ENCODE measurements at places on chromosomes 5 and 9.

GRCh38 chr9:34493972-34494535, 28.7 kb downstream of the ENHO start:
- peak; percentile 48 for DNase-seq

- peak; percentile 58 for DNase-seq
These were observed 19.3 kb downstream of the SLC6A7 start for GRCh38 chr5:150209099-150209635.

DNA sequence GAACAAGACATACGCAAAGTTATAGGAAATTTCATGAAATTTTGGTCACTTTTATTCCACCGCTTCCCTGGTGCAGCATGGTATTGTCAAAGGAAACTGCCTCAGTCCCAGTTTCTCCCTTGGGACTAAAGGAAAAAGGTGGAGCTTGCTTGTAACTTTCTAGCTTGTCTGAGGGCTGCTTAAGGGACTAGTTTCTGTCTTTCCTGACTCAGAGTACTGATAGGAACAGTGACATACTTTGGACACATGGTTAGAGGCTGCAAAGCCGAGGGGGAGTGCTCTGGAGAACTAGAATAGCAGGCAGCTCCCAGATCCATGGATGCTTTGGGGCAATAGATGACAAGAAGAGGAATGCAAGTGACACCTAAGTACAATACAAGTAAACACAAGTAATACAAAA, 136.7 kb downstream of the CDC42SE2 start:
- no peak for DNase-seq

- no peak for DNase-seq
These were observed 59.1 kb downstream of the BOD1 start for GRCh38 chr5:173557123-173557903.

DNA sequence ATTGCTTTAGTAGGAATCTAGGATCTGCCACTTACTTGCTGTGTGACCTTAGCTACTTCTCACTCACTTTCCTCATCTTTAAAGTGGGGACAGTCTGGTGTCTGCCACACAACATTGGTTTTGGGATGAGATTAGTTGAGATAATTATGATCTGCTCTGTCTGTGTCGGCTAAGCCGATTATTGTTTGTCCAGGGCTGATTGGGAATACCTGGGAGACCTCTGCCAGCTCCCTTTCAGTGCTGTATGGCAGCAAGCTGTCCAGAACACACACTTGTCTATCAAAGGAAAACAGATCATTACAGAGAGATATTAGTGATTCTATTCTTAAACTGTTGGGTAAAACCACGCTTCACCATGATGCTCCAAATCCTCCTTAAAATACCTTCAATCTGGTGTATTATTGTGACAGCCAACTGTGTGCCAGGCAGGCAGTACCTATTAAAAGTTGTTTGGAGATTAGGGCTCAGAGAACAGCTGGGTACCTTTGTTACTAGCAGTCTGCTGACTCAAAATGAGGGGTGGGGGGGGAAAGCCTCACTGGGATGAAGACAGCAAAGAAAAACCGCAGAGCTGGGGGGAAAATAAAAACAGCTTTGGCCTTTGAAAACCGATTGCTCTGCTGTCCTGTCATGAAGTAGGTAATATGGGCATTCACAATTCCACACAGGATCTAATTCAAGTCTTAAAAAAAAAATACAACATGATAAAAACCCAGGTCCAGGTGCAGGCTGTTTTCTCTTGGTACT, 458.4 kb upstream of the C9orf72 start:
- DNase-seq: no peak

- no peak for DNase-seq
These were observed 19.6 kb downstream of the SIL1 start for GRCh38 chr5:139178589-139178917.

DNA sequence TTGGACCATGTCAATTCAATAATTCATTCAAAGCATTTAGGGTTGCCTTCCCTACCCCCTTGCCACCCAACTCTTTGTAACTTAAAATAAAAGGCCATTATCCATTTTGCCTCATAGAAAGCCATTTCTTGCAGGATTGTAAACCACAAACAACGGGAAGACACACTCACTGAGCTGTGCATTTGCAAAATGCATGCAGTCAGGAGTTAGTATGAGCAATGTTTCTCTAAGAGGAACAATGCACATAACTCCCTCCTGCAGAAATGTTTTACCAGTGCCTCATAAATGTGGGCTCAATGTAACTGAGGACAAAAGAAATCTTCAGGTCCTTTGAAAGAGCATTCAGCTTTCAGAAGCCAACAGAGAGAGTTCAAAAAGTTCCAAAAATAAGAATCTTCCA, 98.5 kb upstream of the ABCA1 start:
- DNase-seq: peak; percentile 11

DNA sequence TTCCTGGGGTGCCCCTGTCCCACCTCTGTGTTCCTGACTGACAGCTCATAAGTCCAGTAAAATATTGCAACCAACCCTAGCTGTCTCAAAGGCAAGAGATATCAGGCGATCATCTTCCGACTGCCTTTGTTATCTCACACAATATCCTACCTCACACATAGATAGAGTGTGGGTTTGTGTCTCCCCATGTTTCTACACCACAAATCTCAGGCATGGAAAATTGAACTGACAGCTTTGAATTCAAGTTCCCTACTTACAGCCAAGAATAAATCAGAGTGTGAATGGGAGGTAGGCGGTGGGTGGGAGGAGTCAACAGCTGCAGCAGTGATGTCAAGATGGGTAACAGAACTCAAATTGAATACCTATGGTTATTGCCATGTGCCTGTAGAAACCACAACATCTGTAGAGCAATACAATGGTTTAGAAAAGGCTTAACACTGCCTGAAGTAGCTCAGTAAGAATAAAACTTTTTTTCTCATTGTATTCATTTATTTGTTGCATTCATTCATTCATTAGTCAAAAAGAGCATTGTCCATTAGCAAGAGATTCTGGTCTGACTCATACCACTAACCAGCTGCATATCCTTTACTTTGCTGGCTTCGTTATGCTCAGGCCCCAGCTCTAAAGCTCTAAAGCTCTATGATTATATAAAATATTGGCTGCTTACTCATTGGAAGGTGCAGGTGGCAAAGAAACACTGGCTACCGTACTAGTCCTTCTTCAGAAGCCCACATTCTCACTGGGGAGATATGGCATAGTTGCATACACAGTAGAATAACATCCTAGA, 108.2 kb upstream of the DMAC1 start:
- DNase-seq: no peak

DNA sequence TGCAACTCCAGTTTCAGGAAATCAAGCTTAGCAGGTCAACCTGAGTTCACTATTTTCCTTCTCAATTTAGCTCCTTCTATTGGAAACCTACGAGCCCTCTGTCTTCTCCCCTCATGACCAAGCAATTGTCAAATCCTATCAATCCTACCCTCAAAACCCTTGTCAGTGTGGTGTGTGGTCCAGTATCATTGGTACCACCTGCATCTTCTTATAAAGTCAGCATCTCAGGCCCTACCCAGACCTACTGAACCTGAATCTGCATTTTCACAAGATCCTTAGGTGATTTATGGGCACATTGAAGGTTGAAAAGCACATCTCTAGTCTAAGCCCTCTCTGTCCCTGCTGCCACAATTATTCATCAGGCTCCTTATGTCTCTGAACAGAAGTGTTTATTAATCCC, 77.6 kb upstream of the NR4A3 start:
- no peak for DNase-seq

DNA sequence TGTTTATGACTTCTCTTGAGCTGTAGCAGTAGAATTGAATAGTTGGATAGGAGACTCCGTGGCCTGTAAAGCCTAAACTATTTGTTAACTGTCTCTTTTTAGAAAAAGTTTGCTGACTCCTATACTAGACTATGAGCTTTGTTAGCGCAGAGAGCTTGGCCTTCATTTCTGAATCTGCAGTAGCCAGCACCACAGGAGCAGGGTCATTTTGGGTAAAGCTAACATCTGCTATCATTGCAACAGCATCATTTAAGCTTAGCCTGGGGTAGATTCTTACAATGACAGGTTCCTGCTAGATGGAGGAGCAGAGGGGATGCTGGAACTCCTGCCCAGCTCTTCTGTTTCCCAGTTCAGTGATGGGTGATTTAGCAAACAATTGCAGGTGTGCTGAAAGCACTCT, 133.7 kb upstream of the ASTN2 start:
- DNase-seq: no peak

GRCh38 chr9:106421772-106422171, 441.2 kb upstream of the ZNF462 start:
- peak; percentile 7 for DNase-seq

- DNase-seq: peak; percentile 26
These were observed 5.8 kb downstream of the TMEM268 start for GRCh38 chr9:114616684-114617520.

DNA sequence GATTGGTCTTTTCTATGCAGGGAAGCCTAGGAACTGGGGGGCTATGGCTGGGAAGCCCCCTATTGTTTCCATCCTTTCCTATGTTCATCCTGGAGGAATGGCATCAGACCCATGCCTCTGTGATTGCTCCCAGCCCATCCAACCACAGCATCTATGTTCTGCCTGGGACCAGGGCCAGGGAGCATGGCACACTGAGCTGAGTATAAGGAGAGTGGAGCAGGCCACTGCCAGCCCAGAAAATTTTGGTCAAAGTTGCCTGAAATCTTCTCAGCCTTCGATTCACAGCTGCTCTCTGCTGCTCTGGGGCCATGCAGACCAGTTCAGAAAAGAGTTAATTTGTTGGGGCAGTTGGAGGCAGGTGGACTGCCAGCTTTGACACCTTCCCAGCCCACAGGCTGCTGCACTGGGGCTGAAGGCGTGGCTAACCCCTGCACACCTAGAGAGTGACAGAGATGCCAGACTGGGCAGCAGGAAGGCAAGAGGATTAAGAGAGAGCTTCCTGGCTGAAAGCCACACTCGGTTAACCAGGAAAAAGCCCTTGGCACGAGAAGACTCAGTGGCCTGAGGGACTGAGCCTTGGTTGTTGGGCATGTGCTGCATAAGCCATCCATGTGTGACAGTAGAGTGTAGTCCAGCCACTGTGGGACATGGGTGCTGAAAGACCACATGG, 12.1 kb downstream of the TGFBI start:
- peak; percentile 89 for DNase-seq

DNA sequence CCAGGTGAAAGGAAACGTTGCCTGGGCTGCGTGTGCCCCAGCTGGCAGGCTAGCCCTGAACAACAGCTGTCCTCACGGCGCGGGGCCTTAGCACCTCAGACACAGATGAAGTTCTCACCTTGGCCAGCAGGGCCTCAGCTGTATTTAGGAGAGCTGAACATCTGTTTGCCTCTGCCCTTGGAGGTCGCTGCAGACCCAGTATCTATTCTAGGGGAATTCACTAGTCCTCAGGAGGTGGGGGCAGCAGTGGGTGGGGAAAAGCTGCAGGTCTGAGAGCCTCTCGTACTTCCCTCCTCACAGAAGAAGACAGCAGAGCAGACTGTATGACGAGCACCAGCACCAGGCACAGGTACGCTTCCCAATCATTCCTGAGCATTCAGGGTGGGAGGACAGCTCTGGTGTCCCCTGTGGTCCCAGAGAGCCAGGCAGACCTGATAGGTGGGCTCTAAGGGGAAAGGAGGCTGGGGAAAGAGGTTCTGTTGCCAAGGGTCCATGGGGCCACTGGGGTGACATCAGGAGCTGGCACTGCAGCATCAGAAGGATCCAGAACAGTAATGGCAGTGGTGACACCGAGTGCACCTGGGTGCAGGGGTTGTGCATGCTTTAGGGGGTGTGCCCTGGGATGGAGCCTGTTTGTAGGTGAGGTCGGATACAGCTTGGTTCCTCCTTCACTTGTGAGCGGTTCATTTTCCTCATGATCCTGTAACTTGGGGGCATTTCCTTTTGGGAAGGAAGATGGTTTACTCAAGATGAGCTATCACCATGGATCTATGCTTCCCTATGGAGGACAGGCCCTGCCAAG, 13.8 kb downstream of the CD74 start:
- DNase-seq: no peak

- peak; percentile 80 for DNase-seq
These were observed 79.2 kb upstream of the ABCA1 start for GRCh38 chr9:105007143-105007542.

DNA sequence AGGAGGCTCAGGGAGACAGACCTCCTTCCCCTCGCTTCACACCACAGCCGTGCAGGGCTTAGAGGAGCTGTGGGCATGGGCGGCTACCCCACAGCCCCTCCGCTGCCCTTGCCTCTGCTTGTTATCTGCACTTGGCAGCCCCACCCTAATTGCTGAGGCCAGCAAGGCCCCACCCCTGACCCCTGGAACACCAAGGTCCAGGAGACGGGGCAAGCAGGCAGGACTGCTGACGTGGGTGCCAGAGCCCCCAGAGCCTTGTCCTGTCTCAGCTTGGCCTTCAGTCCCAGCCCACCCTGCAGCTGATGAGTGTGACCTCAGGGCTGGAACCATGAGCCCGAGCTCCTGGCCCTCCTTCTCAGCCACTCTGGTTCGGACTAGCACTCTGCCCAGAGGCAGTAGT, 29.1 kb upstream of the NEURL1B start:
- no peak for DNase-seq
